ENCODE measurements at places on chromosomes 3 and 15. TPM values are rescaled to one million over a fixed set of nuclear protein-coding genes. Genes with fewer than 3 reads are reported as not detected.

The PLA1A gene
- 0.96 TPM for total RNA-seq

The HIGD2B gene
- total RNA-seq: not detected

The GMPPB gene
- total RNA-seq: 12.1 TPM

The EFCC1 gene
- not detected for total RNA-seq

The GPR160 gene
- total RNA-seq: 6.3 TPM

The ST3GAL6 gene
- total RNA-seq: 5.8 TPM

The ROPN1B gene
- total RNA-seq: not detected

The GABRA5 gene
- total RNA-seq: not detected

The ZNF80 gene
- total RNA-seq: not detected

The NPAP1 gene
- total RNA-seq: not detected

The GOLGA8R gene
- total RNA-seq: 0.24 TPM

Measured in tracheal epithelial cell (primary cell).